ENCODE measurements at places on chromosomes 5 and 9.
A peak's percentile ranks its signal among the peaks of the same experiment; 100 is the strongest.

- DNase-seq = no peak
These were observed 76.6 kb downstream of the PPIC start for GRCh38 chr5:122959740-122960445.

DNA sequence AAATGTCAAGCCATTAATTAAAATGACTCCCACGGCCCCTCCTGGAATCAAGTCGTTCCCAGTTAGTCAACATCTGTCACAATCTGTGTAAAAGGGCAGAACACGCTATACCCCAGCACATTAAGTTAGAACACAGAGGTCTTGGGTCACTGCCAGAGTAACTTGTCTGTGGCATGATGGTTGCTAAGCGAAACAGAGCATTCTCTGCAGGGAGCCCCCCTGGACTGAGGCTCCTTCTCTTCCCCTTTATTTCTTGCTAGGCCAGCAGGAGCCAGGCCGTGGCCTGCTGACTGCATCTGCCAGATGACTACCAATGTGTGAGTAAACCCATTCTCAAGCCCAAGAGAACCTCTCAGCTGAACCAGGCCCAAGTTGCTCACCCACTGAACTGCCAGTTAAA is 51.9 kb upstream of the ZBED3 start:
- DNase-seq = no peak

DNA sequence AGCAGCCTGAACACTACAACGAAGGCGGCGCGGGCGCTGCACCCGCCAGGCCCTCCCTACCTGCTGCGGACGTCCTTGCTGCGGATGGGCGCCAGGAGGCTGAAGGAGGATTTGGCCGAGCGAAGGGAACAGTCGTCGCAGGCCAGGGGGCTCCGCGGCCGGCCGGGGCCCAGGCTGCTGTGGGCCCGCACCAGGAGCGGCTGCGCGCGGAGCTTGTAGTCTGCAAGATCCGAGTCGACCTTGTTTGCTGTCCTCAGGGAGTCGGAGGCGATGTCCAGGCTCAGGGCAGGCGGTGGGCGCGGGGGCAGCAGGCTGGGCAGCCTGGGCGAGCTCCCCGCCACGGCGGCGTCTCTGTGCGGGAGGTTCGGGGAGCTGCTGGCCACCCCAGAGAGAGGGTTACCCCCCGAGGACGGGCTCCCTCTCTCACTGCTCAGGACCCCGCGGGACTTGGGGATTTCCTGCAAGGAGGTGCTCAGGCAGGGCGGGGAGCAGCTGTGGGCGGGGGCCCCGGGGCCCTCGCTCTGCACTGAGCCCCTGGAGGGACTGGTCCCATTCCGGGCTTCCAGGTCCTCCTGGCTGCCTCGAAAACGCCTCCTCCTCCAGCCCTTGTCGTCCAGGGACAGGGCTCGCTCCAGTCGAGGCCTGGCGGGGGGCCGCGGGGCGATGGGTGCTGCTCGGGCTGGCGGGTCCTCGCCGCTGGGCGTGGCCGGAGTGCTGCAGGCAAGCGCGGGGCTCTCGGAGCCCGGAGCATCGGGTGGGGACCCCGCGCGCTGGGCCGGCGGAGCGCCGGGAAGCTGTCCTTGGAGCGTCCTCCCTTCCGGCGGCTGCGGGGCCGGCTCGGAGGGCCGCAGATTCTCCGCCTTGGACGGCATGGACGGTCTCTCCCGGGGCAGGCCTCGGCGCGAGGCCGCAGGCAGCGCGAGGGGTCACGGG is 831 bp downstream of the INPP5E start:
- DNase-seq = peak; percentile 6

- DNase-seq = no peak
These were observed 614.7 kb downstream of the PRELID2 start for GRCh38 chr5:145220481-145220880.

- no peak for DNase-seq
These were observed 18.6 kb downstream of the HOMER1 start for GRCh38 chr5:79495311-79495710.

DNA sequence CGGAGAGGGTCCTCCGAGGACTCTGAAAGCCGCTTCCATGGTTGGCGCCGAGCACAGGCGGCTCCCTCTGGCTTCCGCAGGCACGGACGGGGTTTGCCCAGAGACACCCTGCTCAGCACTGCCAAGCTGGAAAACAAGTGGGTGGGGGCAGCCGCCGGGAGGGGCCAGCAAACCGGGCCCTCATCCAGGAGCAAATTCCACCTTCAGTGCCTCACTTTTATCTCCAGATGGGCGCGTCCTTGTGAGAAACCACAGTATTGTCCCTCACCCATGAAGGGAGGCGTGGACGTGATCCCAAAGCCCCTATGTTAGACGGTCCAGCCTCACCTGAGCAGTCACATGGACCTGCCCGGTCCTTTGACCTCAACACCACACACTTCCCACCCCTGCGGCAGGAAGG is 29.0 kb downstream of the MED10 start:
- no peak for DNase-seq

DNA sequence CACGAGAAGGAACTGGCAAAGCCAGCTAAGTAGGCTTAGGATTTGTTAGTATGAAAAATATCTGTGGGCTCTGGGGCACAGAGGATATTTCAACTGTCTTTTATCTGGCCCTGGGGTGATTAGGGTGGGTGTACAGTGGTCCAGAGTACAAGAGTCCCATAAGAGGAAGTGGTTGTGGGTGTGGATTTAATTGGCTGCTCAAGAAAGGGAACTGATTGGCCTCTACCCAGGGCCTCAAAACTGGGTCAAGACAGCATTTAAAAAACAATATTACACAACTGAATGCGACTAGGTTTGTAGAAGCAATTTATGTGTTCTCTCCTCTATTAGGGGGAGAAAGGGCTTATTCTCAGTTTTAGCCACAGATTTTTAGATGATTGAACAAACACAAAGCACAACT is 1353.4 kb upstream of the WWC1 start:
- no peak for DNase-seq

- no peak for DNase-seq
These were observed 7.5 kb downstream of the SYK start for GRCh38 chr9:90808890-90809685.

- DNase-seq = no peak
These were observed 39.3 kb downstream of the PTCH1 start for GRCh38 chr9:95477441-95477840.

DNA sequence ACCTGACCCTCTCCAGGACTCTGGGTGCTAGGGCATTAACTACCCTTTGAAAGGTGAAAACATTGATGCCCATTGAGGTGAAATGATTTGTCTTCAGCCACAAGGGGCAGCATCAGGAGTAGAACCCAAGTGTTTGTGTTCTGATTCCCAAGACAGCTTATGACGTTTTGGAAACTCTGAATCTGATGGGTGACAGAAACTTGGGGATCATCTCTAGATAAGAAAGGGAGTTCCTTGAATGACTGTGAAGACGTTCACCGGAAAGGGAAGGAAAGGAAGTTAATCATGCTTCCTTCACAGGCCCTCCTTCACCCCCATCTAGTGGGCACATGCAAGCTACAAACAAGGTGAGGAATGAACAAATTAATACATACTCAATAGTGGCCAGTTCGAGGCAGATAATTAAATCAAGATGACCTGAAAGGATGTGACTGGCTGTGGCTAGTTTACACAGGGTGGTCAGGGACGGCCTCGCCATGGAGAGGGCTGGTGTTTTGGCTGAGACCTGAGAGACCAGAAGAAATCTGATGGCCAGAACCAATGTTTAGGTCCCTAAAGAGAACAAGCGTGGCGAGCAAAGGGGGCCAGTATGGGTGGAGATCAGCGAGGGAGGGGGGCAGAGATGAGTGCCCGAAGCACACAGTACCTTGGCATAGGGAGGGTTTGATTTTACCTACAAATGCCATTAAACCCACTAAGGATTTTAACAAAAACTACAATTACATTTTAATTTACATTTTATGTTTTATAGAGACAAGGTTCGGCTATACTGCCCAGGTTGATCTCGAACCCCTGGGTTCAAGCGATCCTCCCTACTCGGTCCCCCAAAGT is 937 bp upstream of the SLC26A2 start:
- DNase-seq = no peak

DNA sequence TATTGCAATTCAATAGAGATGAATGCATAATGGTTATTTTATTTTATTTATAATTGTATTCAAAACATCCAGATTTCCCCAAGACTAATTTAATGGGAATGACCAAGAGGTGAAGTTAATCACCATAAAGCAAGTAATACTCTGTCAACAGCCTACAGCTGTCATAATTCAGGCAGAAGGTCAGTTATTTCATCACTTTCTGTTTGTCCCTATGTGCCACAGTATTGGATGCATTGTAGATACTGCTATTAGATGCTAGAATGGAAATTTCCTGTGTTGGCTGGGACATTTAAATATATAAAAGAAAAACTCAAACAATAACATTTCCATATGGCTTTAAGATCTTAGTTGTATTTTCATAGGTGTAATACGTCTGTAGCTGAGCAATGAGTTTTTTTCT is 56.7 kb upstream of the MINAR2 start:
- no peak for DNase-seq
